ENCODE measurements at places on chromosomes 3 and 15. TPM values are rescaled to one million over a fixed set of nuclear protein-coding genes. Genes with fewer than 3 reads are reported as not detected.

- H3K4me3 ChIP-seq, result peak overlapping the region; percentile 80
- H3K36me3 ChIP-seq, result no peaks in the 10 kb centered on the region
- peak overlapping the region; percentile 80 for H3K27ac ChIP-seq
- peaks cover 6% of the 10 kb centered on the region for H3K4me1 ChIP-seq
- DNase-seq, result peak; percentile 35
- no peaks in the 10 kb centered on the region for H3K27me3 ChIP-seq
Observed at GRCh38 chr3:98733053-98733811, 29.9 kb upstream of the ST3GAL6 start.

- no peak overlapping the region for H3K27ac ChIP-seq
- H3K27me3 ChIP-seq, result no peaks in the 10 kb centered on the region
- no peak overlapping the region for H3K4me3 ChIP-seq
- H3K36me3 ChIP-seq, result no peaks in the 10 kb centered on the region
Observed at GRCh38 chr15:70964058-70964457, 71.4 kb downstream of the LRRC49 start.

DNA sequence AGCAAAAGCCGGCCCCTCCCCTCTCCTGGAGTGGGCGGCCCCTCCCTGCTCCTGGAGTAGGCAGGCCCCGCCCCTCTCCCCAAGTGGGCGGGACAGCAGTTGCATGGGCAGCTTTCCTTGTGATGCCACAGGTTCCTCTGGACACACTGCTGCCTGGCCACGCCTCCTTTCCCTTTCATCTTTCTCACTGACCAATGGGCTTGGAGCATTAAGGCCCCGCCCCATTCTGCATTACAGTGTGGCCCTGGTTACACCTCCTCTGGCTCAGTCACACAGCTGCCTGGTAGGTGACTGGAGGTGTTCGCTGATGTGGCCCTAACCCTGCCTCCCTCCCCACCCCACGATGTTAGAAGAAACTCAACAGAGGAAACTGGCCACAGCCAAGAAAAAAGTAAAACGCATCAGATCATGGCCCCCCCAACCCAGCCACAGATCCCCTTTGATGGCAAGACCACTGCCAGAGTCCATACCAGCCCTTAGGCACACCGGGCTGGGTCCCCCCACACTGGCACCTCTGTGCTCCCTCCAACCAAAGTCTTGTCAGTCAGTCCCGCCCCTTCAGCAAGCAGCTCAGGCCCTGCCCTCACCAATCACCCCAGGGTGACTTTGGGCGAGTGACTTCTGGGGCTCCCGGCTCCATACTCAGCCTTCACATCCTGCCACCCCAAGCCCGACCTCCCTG, 84.3 kb downstream of the ADAMTS7 start:
- no peaks in the 10 kb centered on the region for H3K27me3 ChIP-seq
- DNase-seq, result peak; percentile 63
- no peaks in the 10 kb centered on the region for H3K4me1 ChIP-seq

DNA sequence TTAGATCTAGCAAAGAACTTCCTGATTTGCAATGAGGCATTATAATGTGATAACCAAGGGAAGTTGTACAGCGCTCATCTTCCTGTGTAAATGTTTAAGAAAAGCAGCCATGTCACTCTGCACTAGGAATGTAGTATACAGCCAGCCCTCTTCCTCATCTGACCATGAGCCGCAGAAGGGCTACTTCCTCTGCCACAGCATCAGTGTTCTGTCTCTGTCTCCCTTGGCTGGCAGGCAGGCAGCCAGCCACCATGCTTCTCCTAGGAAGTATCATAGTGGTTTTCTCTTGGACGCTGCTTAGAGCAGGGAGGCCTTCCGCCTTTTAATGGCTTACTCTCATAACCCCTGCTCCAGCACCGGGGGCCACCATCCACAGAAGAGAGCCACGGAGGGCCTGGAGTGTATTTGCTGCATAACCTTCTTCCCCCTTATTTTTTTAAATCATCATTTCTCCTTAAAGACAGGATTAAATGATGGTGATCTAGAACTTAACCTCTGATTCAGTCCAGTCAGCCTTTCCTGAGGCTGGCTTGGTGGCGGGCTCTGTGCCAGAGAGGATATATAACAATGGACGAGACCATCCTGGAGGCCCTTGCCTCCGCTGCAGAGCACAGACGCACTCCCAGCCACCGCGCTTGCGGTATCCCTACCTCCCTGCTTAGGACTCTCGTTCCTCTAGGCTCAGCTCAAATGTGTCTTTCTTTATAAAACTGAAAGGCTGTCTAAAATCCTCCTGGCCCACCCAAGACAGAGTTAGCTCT, 57.3 kb upstream of the PLXNA1 start:
- H3K4me1 ChIP-seq, result peaks cover 4% of the 10 kb centered on the region
- DNase-seq, result no peak
- H3K36me3 ChIP-seq, result no peaks in the 10 kb centered on the region

GRCh38 chr3:76826861-76827260, 213.0 kb upstream of the ROBO2 start:
- no peak overlapping the region for H3K27ac ChIP-seq
- no peak overlapping the region for H3K4me3 ChIP-seq
- H3K27me3 ChIP-seq, result no peaks in the 10 kb centered on the region
- no peaks in the 10 kb centered on the region for H3K4me1 ChIP-seq
- H3K36me3 ChIP-seq, result no peaks in the 10 kb centered on the region

GRCh38 chr15:67085818-67086636, 20.6 kb downstream of the SMAD3 start:
- no peak overlapping the region for H3K27ac ChIP-seq
- H3K36me3 ChIP-seq, result no peaks in the 10 kb centered on the region
- H3K4me1 ChIP-seq, result peaks cover 44% of the 10 kb centered on the region
- no peak overlapping the region for H3K4me3 ChIP-seq
- no peaks in the 10 kb centered on the region for H3K27me3 ChIP-seq

- no peaks in the 10 kb centered on the region for H3K36me3 ChIP-seq
- H3K27ac ChIP-seq, result no peak overlapping the region
- no peak overlapping the region for H3K4me3 ChIP-seq
- H3K27me3 ChIP-seq, result no peaks in the 10 kb centered on the region
- DNase-seq, result no peak
Observed at GRCh38 chr3:32200992-32201758, 37.3 kb upstream of the CMTM8 start.

GRCh38 chr15:90862964-90863778, 5.2 kb upstream of the FURIN start:
- H3K4me3 ChIP-seq, result no peak overlapping the region
- H3K27me3 ChIP-seq, result no peaks in the 10 kb centered on the region
- H3K4me1 ChIP-seq, result no peaks in the 10 kb centered on the region
- H3K36me3 ChIP-seq, result no peaks in the 10 kb centered on the region
- H3K27ac ChIP-seq, result no peak overlapping the region
- no peak for DNase-seq

GRCh38 chr15:72873379-72874233, 90.0 kb upstream of the ADPGK start:
- H3K27me3 ChIP-seq, result no peaks in the 10 kb centered on the region
- no peak for DNase-seq
- H3K27ac ChIP-seq, result no peak overlapping the region
- H3K36me3 ChIP-seq, result no peaks in the 10 kb centered on the region
- H3K4me1 ChIP-seq, result no peaks in the 10 kb centered on the region

DNA sequence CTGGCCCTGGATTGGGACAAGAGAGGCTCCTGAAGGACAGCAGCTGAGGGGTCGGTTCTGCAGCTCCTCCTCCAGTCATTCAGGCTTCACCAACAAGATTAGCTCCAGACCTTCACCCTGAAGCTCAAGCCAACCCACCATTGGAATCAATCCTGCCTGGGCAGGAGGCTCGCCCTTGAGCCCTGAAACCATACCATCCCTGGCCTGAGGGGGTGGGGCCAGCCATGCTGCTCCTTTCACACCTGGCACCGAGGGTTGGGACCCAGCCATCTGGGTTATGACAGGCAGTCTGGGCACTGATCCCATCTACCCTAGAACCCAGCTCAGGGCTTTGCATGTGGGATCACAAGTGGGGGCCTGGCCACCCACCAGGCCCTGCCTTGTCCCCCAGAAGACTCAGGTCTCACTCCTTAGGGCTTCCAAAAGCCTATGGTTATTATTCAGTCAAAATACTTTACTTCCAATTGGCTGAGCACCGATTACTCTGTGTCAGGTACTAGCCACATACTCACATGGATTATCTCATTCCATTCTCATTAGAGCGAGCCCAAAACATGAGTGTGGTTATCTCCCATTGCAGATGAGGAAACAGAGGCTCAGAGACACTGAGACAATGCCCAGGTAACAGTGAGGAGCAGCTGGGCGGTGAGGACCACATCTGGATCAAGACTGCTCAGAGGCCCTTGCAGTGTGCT, 3.1 kb downstream of the ABHD14B start:
- H3K27me3 ChIP-seq, result no peaks in the 10 kb centered on the region
- no peak for DNase-seq
- H3K36me3 ChIP-seq, result no peaks in the 10 kb centered on the region
- peaks cover 19% of the 10 kb centered on the region for H3K4me1 ChIP-seq

GRCh38 chr3:112303764-112304325, 9.8 kb upstream of the SLC9C1 start:
- H3K27ac ChIP-seq, result no peak overlapping the region
- DNase-seq, result peak; percentile 70
- H3K36me3 ChIP-seq, result no peaks in the 10 kb centered on the region
- peak overlapping the region; percentile 54 for H3K4me3 ChIP-seq
- no peaks in the 10 kb centered on the region for H3K27me3 ChIP-seq
- peaks cover 3% of the 10 kb centered on the region for H3K4me1 ChIP-seq

- no peak for DNase-seq
- H3K4me3 ChIP-seq, result no peak overlapping the region
- no peaks in the 10 kb centered on the region for H3K36me3 ChIP-seq
- H3K27me3 ChIP-seq, result no peaks in the 10 kb centered on the region
Observed at GRCh38 chr15:77312523-77312922, 107.4 kb downstream of the PEAK1 start.

GRCh38 chr3:56789076-56789475, 12.7 kb downstream of the ARHGEF3 start:
- no peaks in the 10 kb centered on the region for H3K36me3 ChIP-seq
- no peak overlapping the region for H3K4me3 ChIP-seq
- no peaks in the 10 kb centered on the region for H3K27me3 ChIP-seq
- DNase-seq, result no peak
- H3K4me1 ChIP-seq, result peaks cover 58% of the 10 kb centered on the region

DNA sequence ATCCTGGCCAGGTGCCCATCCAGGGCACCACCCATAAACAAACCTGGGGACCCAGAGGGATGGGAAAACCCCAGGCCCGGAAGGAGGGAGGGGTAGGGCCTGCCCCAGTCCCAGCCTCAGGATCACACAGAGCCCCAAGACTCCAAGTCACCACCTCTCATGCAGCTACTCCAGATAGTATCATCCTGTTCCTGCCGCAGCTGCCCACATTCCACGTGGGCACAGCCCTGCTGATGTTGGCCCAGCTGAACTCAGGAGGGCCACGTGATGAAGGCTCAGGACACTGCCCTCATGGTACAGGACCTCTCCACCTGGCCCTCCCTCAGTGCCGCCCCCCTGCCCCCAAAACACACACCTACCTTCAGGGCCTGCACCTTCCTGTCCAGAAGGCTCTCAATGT, 69.5 kb downstream of the CACNA2D2 start:
- H3K4me3 ChIP-seq, result no peak overlapping the region
- no peaks in the 10 kb centered on the region for H3K27me3 ChIP-seq
- H3K36me3 ChIP-seq, result no peaks in the 10 kb centered on the region
- no peak overlapping the region for H3K27ac ChIP-seq

DNA sequence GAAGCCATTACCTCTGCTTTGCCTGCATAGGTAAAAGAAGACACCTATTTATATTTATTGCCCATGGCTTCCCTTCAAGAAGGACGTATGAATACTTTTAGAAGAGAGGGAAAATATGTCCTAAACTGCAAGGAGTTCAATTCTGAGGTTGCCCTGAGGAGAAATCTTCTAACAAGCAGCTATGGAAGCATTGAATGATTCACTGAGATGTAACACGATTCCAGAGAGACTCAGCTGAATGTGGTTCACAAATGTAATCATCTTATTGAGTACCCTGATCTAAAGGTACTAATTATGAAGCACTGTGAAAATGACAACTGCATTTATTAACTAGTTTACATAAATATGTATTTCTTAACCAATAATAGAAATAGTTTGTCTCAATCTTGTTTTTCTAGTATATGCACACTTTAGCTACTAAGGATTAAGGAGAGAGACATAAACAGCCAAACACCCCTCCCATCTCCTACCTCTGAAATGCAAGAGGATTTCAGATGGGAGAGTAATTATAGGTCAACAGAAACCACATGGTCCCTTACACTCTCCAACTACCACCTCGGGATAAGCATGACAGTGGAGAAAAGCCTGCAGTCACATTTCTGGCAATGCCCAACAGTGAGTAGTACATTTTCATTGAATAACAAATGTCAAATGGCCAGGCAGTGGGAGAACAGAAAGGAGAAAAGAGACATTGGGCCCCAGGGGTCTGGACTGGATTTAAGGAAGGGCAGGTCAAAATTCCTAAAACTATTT, 506.2 kb upstream of the IL12A start:
- no peaks in the 10 kb centered on the region for H3K27me3 ChIP-seq
- no peak overlapping the region for H3K4me3 ChIP-seq
- no peaks in the 10 kb centered on the region for H3K4me1 ChIP-seq
- no peak for DNase-seq

- H3K4me3 ChIP-seq, result no peak overlapping the region
- H3K27ac ChIP-seq, result no peak overlapping the region
- no peaks in the 10 kb centered on the region for H3K27me3 ChIP-seq
- no peak for DNase-seq
- H3K4me1 ChIP-seq, result peaks cover 12% of the 10 kb centered on the region
- no peaks in the 10 kb centered on the region for H3K36me3 ChIP-seq
Observed at GRCh38 chr3:27322634-27323033, 46.5 kb downstream of the NEK10 start.

Gene RTP1
- 0.94 TPM for total RNA-seq

Gene RARRES1
- total RNA-seq, result 0.24 TPM

Gene PPP4R2
- 68.2 TPM for total RNA-seq

Gene MASP1
- 2.8 TPM for total RNA-seq

Gene CNTN3
- total RNA-seq, result 4.1 TPM

Gene CCDC13
- total RNA-seq, result 6.5 TPM

Gene B2M
- 1,401 TPM for total RNA-seq

Gene CIDEC
- total RNA-seq, result 1.6 TPM

Gene ALDH1A2
- 71.2 TPM for total RNA-seq

Gene AADACL2
- total RNA-seq, result not detected

Gene OSBPL10
- 175 TPM for total RNA-seq

Gene LRIG1
- 107 TPM for total RNA-seq

Gene RTP3
- 1.1 TPM for total RNA-seq

Gene RAD51
- 13.8 TPM for total RNA-seq

Gene IQCH
- total RNA-seq, result 42.2 TPM

Gene PTX3
- 0.24 TPM for total RNA-seq

Gene GPR149
- total RNA-seq, result 0.37 TPM

Measured in testis (tissue), 5 donors.